ENCODE measurements at places on chromosomes 12 and 14.

- DNase-seq = no peak
Measured at GRCh38 chr12:98492580-98493140, 22.7 kb upstream of the TMPO start.

- no peak for DNase-seq
Measured at GRCh38 chr12:75525263-75525662, 13.9 kb upstream of the KRR1 start.

GRCh38 chr12:89529738-89530137, 3.9 kb upstream of the POC1B start:
- DNase-seq = no peak

DNA sequence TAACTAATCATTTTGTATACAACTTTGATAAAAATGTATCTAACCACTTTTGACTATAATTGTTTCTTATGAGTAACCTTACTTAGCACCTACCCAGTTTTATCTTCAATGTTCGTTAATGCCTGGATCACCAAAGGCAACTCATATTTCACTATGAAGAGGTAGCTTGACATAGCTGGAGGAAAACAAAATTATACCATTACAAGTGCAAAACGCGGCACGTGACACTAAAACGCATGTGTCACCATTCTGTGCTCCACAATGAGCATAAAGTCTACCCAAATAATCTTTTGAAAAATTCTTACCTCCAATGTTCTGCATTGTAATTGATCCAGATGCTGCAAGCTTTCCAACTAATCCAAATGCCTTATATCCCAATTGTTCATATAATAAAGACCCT, 5.8 kb downstream of the SLC38A2 start:
- no peak for DNase-seq

GRCh38 chr12:108340037-108340436, 926 bp upstream of the CMKLR1 start:
- DNase-seq = no peak

- DNase-seq = no peak
Measured at GRCh38 chr12:27541031-27541719, 17.2 kb downstream of the PPFIBP1 start.

- DNase-seq = peak; percentile 23
Measured at GRCh38 chr12:1474041-1474573, 120.3 kb downstream of the FBXL14 start.

DNA sequence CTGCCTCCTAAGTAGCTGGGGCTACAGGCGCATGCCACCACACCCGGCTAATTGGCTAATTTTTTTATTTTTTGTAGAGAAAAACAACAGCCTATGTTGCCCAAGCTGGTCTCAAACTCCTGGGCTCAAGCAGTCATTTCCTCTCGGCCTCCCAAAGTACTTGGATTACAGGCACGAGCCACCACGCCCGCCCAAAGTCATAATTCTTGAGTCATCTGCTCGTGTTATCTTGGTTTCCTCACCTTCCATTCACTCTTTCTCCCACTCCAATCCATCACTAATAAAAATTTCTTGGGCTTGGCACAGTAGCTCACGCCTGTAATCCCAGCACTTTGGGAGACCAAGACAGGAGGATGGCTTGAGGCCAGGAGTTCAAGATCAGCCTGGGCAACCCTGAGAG, 32.0 kb downstream of the ITGA7 start:
- no peak for DNase-seq

GRCh38 chr12:66235626-66236281, 46.7 kb downstream of the IRAK3 start:
- no peak for DNase-seq

DNA sequence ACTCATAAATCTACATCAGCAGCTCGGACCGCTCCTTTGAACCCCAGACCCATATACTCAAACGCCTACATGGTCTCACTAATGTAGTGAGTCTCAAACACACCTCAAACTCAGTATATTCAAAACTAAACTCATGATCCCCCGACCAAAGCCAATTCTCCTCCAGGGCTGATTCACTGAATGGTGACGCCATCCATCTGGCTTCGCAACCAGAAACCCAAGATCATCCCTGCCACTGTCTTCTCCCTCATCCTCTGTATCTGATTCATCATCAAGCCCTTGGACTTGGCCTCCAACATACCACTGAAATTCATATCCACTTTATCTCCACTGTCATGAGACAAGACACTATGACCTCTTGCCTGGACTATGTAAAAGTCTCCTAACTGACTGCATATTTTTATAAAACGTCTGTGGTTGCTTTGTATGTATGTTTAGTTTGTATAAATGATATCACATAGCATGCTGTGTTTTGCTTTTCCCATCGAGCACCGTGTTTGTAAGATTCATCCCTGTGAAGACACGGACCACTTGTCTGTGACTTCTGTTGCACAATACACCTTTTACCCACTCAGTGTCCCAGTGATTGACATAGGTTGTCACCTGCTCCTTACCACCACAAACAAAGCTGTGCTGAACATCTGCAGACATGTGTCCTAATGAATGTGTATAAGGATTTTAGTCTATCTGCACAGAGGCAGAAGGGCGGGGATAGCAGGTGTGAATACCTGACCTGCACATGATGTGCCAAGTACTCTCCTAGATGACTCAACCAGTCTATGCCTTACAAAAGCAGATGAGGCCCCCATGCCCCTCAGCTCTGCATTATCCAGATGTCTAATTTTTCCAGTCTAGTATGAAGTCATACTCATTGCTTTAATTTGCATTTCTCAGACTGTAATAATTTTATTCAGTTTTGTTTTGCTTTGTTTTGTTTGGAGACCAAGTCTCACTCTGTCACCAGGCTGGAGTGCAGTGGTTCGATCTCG, 76.9 kb downstream of the VWF start:
- no peak for DNase-seq

DNA sequence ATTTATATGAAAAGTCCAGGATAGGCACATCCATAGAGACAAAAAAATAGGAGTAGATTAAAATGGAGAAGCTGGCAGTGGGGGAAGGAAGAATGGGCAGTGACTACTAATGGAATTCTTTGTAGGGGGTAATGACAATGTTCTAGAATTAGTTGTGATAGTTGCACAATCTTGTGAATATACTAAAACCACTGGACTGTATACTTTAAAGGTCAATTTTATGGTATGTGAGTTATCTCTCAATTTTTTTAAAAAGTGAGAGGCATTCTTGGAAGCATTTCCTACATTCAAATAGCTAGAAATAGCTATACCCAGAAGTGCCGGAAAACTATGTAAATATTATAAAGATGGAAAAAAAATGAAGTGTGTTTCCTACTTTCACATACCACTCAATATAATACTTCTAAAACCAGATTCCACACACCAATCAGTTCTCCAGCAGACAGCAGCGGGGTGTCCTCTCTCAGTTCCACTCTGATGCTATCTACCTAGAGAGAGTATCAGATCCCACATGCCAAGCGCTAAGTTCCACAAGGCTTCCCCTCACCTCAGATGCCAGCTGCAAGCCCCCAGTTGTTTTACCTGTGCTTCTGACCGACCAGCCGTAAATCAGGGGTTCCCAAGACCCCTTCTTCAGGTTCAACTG, 41.7 kb upstream of the NID2 start:
- DNase-seq = no peak

DNA sequence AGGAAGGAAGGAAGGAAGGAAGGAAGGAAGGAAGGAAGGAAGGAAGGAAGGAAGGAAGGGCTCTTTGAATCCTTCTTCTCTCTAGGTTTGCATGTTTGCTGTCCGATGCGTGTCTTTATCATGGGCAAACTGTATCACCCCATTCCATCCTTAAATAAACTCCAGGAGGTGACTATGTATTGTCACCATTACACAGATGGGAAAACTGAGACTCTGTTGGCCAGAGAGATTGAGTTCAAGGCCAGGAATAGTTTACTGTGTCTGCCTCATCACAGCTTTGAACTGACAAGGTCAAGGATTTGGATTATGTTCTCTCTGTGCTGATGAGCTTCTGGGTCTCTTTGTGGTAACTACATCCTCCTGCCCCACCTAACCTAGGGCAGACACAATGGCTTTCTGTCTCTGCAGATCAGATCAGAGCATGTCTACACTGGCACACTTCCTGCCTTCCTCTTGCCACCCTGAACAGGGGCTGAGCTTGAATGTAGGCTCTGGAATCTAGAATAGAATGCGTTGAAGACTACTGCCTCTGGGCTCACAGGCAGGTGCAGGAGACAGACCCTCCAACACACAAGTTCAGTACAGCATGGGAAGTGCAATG, 78.9 kb upstream of the MAP1LC3B2 start:
- no peak for DNase-seq

GRCh38 chr14:30621354-30621939, 672 bp upstream of the SCFD1 start:
- DNase-seq = no peak

DNA sequence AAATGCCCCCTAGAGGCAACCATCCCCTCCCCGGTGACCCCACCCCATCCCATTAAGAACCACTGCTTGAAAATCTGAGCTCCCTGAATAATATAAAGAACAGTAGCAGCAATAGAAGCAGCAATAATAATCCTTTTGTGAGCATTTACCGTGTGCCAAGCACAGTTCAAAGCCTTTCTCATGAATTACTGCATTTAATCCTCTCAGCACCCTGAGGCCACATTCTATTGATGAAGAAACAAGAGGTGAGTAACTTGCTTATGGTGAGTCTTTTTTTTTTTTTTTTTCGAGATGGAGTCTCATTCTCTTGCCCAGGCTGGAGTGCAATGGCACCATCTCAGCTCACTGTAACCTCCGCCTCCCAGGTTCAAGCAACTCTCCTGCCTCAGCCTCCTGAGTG, 65.0 kb downstream of the KCNK10 start:
- no peak for DNase-seq

DNA sequence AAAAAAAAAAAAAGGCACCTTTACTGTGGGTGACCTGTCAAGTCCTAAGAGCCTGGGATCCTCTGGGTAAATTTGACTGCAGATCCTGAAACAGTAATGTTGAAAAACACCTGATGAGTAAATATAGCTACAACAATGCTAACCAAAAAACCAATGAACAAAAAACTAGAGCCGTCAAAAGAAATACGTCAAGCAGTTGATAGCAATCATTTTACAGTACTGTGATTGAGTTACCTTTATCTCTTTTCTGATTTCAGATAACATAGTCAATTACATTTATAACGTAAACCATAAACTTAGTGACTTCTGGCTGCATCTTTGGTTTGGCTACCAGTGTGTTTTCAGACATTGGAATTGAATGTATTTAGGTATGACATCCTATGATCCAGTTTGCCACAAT, 6.1 kb upstream of the TMED2 start:
- DNase-seq = no peak

DNA sequence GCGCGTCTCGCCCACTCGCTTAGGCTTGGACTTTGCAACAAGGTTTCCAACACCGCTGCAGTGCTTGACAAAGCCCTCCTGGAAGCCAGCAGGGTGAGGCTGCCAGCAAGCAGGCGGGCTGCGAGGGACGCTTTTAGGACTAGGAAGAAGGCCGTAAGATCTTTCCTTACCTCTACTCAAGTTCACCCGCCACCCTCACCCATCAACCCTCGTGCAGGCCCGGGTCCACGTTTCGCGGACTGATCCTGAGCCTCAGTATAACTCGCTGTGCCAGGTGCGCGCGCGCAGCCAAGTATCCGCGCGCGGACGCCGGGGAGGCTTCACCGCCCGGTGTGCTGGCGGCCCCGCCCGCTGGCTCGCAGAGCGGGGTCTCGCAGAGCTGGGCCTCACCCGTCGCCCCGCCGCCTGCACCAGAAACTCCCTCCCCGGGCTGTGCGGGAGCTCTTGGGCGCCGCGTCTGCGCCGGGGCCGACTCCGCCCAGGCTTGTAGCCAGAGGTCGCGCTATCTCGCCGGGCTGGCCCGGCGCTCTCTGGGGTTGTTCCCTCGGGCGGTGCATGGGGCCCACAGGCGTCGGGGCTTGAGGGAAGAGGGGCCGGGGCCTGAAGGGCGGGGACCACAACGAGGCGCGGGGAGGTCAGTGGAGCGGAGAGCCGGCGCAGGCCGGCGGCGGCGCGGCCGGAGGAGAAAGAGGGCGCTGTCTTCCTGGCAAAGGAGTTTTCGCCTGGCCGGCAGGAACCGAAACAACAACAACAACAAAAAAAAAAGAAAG, 7.6 kb upstream of the SIX1 start:
- DNase-seq = no peak

GRCh38 chr12:98402091-98402490, 113.3 kb upstream of the TMPO start:
- no peak for DNase-seq

DNA sequence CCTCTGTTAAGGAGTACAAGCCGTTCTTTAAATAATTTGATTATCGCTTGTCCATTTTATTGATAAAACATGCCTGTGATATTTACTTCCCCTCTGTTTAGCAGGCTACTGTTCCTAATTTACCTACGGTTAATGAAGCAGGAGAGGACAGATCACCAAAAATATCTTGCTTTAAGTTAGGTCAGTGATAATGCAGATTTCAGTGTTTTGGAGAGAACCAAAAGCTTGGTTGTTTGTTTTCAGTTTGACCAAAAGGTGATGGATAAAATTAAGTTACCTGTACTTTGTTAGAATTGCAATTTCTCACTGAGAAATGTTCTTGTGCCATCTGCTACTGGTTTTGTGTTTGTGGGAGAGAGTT, 958 bp downstream of the SPATS2 start:
- no peak for DNase-seq

DNA sequence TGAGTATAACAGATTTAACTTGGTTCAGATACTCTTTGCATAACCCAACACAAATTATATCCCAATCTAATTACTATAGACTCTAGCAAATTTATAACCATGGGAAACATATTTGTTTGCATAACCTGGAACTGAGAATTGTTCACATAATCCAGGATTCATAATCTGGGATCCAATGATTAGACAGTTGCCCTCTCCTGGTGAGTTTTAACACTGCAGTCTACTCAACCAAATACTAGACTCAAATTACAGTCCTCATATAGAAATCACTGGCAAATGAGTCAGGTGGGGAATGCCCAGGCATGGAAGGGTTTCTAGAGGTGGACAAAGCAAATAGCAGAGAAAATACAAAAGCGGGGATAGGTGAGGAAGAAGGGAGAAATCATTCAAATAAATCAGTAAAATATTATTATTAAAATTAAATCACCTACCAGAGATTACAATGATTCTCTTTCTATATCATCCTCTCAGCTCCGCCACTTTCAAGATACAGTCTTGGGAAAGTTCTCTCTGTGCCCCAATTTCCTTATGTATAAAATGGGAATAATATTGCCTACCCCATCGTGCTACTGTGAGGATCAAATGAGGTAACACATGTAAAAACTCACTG, 9.4 kb downstream of the GCH1 start:
- no peak for DNase-seq

DNA sequence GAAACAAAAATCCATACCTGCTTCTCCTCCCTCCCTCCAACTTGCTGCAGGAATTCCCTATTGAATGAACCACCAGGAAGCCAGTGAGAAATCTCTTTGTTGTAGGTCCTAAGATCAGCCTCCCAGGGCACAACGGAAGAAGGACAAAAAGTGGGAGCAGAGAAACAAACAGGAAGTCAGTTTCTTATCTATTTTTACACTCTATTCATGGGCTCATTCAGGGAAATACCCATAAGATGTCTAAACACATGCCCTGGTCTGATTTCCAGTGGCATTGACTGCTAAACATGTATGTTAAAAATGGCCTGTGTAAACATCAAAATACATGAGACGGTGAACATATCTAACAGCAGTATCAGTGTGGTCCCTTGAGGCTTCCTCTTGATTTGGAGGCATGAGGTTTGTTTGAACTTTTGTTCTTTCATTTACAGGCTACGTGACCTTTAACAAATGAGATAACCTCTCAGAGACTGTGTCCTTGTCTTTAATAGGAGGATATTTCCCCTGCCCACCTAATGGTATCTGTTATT, 18.8 kb downstream of the GPR65 start:
- DNase-seq = no peak

GRCh38 chr12:107788281-107788680, 13.8 kb downstream of the ASCL4 start:
- no peak for DNase-seq

Data from stimulated activated CD8-positive, alpha-beta memory T cell treated with anti-CD3 and anti-CD28 coated beads, Interleukin-15, amount 100 ng/mL, for 48 hours (primary cell).